ENCODE measurements at places on chromosomes 1 and 21.

GRCh38 chr1:110136911-110137310 lies 13.4 kb upstream of the SLC6A17 start:
- DNase-seq: peak; percentile 96

DNA sequence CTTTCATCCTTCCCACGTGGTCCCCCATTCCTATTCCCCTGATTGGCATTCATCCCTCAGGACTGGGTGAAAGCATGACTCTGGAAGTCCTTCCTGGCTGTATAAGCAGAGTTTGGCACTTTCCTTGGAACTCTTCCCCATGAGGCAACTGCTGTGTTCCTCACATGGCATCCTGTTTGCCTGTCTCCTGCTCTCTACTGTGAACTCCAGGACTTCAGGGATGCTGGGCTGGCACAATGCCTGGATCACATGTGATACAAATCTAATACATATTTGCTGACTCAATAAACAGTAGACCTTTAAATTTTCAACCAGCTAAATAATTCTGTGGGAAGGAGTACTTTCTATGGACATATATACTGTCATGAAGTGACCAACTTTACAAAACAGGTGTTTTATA lies 46.8 kb upstream of the EDEM3 start:
- DNase-seq: no peak

- no peak for DNase-seq
Measured at GRCh38 chr1:61392409-61393242, 310.3 kb downstream of the NFIA start.

DNA sequence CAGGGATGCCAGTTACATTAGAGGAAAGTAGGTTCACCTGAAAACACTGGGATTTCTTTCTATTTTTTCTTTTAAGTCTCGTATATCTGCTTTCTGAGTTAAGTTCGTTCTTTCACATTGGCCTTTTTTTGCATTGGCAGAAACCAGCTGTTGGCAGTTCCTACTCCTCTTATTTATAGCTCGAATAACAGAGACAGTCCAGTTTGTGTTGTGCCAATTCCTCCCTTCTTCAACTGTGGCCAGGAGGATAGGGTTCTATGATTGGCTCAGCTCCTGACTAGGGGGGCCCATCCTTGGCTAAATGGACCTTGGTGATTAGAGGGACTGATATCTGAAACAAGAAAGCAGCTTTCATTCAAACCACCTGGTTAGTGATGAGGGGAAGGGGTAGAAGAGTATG lies 115.8 kb downstream of the RPS6KC1 start:
- DNase-seq: no peak

GRCh38 chr1:177444997-177445746 lies 274.4 kb downstream of the BRINP2 start:
- DNase-seq: no peak

DNA sequence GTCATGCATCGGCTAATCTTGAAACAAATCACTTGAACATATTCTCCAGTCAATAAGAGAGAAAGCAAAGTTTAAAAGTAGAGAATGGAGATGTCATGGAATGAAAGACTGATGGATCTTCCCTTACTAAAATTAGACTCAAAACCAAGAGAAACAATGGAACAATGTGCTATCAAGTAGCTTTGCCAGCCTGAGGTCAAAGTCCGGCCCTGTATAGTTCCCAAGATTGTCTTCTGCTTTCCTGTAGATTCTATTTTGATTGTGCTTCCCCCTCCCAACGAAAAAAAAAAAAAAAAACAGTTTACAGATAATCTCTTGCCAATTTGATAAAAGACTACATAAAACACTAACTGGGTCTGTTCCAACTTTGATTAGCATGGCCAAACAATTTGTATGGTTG lies 40.8 kb upstream of the KIRREL1 start:
- DNase-seq: no peak

GRCh38 chr1:106080608-106081325 lies 975.7 kb upstream of the PRMT6 start:
- no peak for DNase-seq

- no peak for DNase-seq
Measured at GRCh38 chr1:9440763-9441194, 98.5 kb upstream of the SLC25A33 start.

DNA sequence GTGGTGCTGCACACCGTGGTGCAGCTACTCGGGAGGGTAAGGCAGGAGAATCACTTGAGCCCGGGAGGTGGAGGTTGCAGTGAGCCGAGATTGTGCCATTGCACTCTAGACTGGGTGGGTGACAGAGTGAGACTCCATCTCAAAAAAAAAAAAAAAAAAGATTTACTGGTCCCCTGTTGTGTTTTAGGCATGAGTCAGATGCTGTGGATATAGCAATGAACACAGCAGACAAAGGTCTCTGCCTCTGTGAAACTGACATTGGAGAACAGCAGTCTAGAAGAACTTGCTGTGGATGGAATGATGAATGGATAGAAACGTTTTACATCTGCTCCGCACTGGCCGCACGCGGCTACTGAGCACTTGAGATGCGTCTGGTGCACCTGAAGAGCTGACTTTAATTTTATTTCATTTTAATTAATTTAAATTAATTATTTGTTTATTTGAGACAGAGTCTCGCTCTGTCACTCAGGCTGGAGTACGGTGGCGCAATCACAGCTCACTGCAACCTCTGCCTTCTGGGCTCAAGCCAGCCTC lies 24.5 kb upstream of the EPHA2 start:
- DNase-seq: no peak

DNA sequence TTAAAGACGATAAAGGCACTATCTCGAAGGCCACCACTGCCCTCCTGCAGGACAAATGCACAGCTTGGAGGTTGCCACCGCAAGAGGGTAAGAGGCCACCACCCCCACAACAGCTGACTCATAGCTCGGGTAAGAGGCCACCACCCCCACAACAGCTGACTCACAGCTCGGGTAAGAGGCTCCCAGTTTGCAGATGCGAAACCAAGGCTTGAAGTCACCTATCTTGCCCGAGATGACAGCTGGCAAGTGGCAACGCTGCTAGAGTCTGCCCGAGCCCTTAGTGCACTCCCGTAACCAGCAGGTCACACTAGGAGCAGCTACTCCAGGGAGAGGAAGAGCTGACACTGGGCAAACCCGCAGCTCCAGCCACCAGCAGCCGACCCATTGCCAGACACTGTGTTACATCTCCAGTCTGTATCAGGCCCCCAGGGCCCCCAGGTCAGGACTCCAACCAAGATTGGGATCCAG lies 17.1 kb upstream of the SPSB1 start:
- DNase-seq: no peak
